ENCODE measurements at places on chromosomes 11 and 22.
A peak's percentile ranks its signal among the peaks of the same experiment; 100 is the strongest.

DNA sequence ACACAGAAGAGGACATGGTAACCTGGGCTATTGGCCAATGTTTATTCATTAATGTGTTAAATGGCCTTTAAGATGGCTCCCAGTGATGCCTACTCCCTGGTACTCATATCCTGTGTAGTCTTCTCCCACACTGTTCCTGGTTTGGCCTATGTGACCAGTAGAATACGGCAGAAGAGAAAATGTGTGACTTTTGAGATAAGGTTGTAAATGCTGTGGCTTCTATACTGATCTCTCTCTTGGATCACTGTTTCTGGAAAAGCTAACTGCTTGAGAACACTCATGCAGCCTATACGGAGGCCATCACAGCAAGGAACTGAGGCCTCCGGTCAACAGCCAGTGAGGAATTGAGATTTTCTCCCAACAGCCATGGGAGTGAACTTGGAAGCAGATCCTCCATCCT lies 24.1 kb downstream of the MAML2 start:
- no peak for DNase-seq

GRCh38 chr22:44455963-44456358 lies 42.1 kb downstream of the RTL6 start:
- DNase-seq = no peak

- DNase-seq = peak; percentile 39
Observed at GRCh38 chr11:84720706-84721402, 906.3 kb downstream of the DLG2 start.

- DNase-seq = no peak
Observed at GRCh38 chr11:76834151-76834550, 26.6 kb upstream of the ACER3 start.

DNA sequence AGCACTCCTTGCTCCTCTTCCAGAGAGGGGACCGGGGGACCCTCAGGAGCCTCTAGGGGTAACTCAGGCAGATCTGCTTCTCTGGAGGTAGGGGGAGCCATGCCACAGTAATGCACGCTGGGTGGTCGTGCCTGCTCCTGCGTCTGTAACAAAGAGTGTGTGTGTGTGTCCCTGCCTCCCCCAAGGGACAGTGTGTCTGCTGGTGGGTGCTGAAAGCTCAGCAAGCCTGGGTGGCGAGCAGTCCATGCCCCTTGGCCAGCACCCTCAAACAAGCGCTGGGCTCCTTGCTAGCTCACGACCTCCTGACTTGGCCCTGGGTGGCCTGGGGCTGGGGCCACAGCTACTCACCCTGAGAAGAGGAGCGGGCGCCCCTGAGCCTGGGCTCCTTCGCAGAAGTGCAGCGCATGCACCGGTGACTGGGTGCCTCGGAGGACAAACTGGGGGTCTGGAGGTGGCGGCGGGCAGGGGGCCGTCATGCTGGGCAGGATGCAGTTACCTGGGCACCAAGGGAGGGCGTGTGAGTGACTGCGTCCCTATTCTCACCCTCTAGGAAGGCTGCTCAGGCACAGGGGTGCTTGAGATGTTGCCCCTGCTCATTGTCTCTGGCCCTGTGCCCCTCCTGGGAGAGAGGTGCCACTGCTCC lies 33.7 kb downstream of the GNB1L start:
- no peak for DNase-seq

- no peak for DNase-seq
Observed at GRCh38 chr11:2368851-2369180, 8.3 kb upstream of the CD81 start.

DNA sequence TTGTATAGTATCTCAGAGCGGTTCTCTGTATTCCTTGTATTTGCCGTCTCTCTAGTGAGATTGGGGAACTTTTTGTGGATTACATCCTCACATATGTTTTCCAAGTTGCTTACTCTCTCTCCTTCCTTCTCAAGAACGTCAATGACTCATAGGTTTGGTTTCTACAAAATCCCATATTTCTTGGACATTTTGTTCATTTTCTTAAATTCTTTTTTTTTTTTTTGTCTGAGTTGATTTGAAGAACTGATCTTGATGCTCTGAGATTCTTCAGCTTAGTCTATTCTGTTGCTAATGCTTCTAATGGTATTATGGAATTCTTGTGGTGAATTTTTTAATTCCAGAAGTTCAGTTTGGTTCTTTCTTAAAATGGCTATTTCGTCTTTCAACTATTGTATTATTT lies 28.4 kb upstream of the SLN start:
- no peak for DNase-seq

DNA sequence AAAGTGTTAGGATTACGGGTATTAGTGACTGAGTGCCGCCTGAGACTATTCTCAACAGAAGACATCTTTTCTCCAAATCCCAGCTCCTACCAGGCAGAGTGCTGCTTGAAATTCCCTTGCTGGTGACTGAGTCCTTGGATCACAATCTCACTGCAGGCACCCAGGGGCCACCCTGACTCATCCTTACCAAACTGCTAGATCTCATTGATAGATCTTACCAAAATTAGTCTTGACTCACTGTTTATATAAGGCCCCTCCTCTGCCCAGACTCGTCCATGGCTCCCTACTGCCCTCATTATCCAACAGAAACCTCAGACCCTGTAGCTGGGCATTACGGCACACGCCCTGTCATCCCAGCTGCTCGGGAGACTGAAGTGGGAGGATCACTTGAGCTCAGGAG lies 14.7 kb downstream of the TBC1D10A start:
- DNase-seq = peak; percentile 62

GRCh38 chr11:127052404-127052803 lies 51.8 kb upstream of the KIRREL3 start:
- peak; percentile 13 for DNase-seq

DNA sequence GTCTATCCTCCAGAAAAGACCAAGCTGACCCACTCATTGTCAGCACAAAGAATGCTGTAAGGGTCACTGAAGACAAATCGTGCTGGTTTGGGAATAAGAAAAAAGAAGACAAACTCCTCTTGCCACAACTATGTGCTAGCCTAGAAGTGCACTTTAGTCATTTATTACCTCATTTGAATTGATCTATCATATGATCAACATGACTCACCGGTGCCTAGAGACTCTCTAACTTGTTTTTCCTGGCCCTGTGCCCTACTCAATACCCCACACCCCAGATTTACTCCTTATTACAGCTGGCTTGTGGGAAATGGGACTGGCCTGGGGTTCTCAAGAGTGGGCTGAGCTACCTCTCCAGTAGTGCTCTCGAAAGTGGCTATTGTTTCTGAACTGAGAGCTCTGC lies 35.9 kb upstream of the HORMAD2 start:
- DNase-seq = peak; percentile 86

GRCh38 chr22:31278151-31278621 lies 14.1 kb downstream of the PIK3IP1 start:
- DNase-seq = no peak

DNA sequence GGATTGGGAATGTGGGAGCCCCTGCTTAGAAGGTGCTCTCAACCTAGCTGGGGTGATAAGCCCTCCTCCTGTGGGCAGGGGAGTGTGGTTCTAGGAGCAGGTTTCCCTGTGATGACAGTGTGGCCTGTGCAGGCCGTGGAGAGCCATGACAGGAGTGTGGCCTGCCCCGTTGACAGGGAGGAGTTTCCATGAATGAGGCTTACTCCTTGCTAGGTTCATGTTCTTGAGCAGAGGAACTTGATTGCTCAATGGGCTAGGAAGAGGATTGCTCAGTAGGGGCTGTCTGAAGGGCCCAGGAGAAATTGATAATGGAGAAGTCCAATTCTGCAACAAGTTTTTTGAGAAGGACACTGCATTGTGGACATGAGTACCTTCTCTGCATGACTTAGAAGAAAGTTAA lies 92.0 kb downstream of the PPP6R3 start:
- no peak for DNase-seq

DNA sequence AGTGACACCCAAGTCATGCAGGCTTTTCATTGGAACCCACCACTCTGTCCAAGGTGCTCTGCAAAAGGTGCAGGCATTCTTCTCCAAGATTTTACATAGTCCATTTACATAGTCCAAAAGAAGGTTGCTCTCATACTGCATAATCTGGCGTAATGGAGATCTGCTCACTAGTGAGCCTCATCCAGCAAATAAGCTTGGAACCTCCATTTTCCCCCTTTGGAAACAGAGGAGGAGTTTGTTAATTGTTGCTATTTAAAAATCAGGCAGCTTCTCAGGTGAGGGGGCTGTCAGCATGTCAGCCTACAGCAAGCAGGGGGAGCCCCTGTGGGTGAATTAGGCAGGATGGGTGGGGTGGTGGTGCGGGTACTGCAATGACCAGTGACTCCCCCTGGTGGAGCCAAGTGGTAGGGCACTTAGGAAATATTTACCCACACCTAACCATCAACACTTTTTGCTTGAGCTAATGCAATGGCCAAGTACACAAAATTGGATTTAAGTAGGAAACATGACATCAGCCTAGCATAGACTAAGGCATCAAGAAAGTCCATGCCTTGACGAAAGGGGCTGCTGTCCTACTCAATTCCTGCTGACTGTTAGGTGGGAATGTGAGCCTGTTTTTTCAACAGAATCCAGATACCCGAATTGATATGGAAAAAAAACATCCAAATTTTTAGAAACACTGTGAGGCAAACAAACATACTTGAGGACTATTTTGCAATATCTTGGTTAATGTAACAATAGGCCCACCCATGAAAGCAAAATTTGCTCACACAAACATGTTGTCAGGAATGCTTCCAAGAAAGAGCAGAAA lies 64.5 kb downstream of the AMBRA1 start:
- DNase-seq = peak; percentile 88

DNA sequence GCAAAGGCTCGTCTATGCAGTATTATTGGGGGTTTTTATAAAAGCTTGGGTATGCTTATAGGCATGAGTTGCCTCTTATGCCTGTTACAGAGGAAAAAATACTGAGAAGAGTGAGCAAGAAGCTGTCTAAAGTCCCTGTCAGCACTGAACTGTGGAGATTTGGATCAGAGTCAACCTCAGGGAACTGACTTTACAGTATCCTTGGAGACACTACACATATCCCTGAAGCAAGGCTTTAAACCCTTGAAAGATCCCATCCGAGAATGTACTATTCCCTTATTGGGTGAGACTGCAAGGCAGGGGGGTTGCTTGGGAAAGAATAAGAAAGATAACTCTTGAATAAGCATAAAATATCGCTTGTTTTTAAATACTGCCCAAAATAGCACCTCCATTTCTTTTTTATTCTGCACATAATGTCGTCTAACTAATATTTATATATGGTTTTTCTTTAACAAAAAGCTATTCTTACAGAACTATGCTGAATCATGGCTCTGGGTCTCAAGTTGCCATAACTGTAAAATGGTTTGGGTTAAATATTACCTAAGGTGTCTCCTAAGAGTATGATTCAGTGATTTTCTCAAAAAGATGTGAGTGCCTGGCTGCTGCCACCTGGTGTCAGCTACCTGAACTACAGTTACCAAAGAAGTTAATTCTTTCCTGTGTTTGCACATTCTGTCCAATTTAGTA lies 1062.8 kb downstream of the DLG2 start:
- peak; percentile 62 for DNase-seq

DNA sequence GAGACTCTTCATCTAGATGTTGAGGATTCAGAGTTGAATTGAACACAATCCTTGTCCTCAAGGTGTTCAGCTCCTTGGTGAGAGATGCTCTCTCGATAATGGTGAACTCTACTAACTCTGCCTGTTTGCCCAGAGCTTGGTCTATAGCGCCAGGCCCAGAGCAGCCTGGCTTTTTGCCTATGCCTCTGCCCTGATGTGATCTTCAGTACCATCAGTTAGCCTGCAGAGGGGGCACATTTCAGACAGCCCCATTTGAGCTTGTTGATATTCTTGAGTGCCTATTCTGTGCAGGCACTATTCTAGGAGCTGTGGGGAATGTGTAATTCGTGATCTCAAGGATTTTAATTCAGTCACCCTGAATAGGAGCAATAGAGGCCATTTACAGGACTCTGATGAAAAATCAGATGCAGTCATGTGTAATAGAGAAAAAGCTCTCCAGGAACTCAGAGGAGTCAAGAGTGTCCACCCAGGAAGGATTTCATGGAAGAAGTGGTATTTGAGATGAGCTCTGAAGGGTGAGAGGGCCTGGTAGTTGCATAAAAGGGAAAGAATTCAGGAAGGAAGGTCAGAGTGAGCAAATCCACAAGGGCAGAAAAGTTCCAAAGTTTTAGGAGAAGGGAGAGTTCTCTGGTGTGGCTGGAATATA lies 19.3 kb downstream of the GTPBP1 start:
- peak; percentile 48 for DNase-seq

- peak; percentile 39 for DNase-seq
Observed at GRCh38 chr22:21697880-21698279, 32.1 kb downstream of the PPIL2 start.

GRCh38 chr11:115925568-115926090 lies 421.4 kb upstream of the CADM1 start:
- no peak for DNase-seq

GRCh38 chr11:46330154-46330553 lies 17.1 kb upstream of the DGKZ start:
- no peak for DNase-seq

- DNase-seq = no peak
Observed at GRCh38 chr11:17298302-17298701, 21.8 kb downstream of the NUCB2 start.

GRCh38 chr11:109432105-109432504 lies 10.1 kb downstream of the C11orf87 start:
- DNase-seq = peak; percentile 43

GRCh38 chr11:86625544-86625943 lies 46.9 kb downstream of the ME3 start:
- no peak for DNase-seq

- DNase-seq = no peak
Observed at GRCh38 chr11:44798607-44798972, 71.8 kb downstream of the TSPAN18 start.

DNA sequence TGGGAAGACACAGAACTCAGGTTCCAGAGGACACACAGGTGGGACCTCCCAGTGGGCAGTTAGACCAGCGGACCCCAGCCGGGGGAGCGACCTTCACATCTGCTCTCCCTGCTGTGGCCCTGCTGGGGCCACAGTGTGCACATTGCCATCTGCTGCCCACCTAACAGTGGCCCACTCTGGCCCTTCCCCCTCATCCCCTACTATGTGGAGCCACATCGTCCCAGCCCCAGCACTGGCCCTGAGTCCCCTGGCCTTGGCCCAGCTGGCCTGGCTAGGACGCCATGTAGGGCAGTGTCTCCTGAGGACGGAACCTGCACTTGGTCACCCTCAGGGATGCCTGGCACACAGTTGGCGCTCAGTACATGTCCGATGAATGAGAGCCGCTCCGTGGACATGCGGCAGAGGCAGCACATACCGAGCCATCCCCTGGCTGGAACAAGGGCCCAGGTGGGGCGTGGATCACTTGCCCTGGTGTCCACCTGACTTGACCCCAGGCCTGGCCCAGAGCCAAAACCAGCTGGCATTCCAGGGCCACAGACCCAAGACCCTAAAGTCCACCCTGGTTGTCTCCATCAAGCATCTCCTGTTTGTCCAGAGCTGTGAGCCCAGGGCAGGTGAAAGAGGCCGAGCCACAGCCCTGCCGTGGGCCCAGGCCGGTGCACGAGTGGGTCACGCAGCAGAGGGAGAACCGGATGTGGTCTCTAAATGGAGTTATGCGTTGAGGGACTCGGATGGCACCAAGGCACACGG lies 93.1 kb upstream of the FGF3 start:
- DNase-seq = no peak

DNA sequence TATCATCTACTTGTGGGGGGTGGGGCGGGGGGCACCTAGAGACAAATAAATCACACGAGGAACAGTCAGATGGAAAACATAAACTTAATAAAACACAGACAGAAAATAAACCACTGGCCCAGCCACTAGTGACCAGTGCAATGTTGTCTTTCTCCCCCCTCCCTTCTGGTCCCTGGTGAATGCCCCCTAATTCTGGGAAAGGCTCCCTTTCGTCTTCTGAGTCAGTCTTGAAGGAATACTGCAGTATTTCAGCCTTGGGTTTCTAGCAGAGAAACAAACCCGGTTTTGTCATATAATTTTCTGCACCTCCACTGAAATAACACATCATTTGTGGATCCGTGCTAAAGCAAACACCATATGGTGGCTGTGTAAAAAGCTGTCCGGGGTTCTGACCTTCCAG lies 101.7 kb downstream of the ABTB2 start:
- no peak for DNase-seq
